ENCODE measurements at places on chromosomes 12 and 14. TPM values are rescaled to one million over a fixed set of nuclear protein-coding genes. Genes with fewer than 3 reads are reported as not detected.
A peak's percentile ranks its signal among the peaks of the same experiment; 100 is the strongest.

Gene SMCO3
- total RNA-seq = under 0.01 TPM

DNA sequence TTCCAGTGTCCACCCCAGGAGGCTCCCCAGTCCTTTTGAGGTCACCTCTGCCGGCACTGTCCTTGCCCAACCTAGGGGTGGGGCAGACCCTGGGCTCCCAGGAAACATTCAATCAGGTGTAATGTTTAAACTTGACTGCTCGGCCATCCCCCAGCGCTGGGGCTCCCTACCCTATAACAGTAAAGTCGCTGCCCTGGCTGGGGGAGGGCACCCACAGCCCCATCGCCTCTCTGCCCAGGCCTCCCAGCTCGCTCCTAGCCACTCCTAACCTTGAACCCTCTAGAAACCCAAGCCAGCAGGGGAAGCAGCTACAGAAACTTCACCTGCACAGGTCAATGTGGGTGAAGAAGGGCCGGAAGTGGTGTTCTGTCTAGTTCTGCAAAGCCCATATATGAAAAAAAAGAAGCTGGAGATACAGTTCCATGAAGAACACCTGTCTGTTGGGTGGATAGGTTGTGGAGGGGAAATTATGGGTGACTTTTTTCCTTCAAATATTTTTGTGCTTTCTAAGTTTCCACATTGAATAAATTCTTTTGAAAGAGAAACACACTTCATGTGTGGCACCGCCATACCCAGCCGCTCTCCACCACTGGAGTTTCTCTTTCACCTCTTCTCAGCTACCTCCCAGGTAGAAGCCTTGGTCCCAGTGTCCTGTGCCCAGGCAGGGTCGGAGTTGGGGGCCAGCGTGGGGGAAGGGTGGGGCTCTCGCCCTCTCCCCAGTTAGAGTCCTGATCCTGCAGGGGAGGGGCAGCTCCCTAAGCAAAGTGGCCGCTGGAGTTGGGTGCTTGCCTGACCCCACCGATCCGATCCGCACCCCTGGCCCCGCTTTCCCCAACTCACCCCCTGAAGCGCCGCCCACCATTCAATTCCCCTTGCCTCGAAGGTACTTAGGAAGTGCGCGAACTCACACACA is 1.1 kb downstream of the CLMN start:
- DNase-seq = peak; percentile 86

Gene SPTB
- not detected for total RNA-seq

Gene TRIM9
- total RNA-seq = 1.1 TPM

DNA sequence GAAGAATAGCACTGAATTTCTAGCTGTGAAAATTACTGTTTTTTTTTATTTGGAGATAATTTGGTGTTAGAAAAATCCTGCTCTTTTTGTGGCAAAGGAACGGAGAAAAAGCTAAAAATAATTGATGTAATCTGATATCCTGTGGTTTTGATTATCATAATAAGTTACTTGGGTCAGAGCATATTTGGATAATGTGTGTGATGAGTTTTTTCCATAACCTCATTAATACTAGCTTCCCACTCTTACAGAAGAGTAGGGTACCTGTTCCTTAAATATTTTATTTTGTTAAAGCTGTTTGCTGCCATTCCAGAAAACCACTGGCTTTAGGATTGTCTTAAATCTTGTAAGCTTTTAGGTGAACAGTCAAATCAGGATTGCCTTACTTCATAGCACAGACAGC is 4.7 kb downstream of the PSMC6 start:
- no peak for DNase-seq

- no peak for DNase-seq
Measured at GRCh38 chr14:71566276-71566675, 366.0 kb upstream of the RGS6 start.

- DNase-seq = no peak
Measured at GRCh38 chr12:123940627-123940966, 32.0 kb downstream of the CCDC92 start.

Measured in osteoblast (primary cell).